IPS DF 19.7 (cell line): ENCODE measurements at places on chromosomes 3 and 15.

DNA sequence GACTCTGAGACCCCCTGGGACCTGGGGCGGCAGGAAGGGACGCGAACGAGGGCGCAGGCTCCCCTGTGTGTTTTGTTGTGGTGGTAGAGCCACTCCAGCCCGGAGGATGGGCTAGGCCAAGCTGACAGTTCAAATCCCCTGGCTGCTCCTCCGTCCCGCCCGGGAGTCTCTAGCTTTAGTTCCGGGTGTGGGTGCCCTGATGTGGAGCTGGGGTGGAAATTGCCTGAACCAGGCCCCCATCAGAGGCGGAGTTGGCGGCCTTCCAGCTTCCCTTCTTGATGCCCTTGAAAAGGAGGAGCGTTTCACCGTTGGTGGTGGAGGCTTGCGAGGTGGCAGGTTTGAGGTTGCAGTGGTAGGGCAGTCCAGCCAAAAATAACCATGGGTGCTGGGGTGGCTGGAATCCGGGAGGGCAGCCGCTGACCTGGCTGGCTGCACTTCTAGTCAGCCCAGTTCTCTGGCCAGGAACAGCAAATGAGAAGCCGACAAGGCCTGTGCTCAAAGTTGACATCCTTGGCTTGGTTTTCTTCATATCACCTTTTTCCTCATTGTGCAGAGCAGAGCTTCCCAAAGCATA is 817 bp downstream of the CLK3 start:
- no peak for DNase-seq

DNA sequence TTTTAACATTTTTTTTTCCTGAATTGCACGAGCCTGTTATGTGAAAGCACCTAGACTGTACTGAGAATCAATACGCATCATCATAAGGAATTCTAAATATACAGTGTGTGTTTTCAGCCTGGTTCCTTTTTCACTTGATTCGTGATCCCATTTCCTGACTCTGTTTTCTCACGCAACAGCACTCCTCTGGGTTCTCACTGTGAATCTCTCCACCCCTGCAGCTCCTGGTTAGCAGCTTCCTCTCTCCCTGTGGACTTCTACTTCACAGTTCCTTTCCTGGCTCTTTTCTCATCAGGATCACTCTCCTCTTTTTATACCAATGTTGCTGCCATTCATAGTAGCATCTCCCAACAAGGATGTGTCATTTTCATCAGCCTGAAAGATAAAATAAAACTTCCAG is 297.2 kb downstream of the CADM2 start:
- DNase-seq = no peak

GRCh38 chr15:90934256-90934948 is 683 bp upstream of the UNC45A start:
- no peak for DNase-seq

GRCh38 chr3:17076940-17077605 is 192.3 kb downstream of the PLCL2 start:
- no peak for DNase-seq

GRCh38 chr3:136512381-136512780 is 239.8 kb downstream of the STAG1 start:
- DNase-seq = no peak

DNA sequence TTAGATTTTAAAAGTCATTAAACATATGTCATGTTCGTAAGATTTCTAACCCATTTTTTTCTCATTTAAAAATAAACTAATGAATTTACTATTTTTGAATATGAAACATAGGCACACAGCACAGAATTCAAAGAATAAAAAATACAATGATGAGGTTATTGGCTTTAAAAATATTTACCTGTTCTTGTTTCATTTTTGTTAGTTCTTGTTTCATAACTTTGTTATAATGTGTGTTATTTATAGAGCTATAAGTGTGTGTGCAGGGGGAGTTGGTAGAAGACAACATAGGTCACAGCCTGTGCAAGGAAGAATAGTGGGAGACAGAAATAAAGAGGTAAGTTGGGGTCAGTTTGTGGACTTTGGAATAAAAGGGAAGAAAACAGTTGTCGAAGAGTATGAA is 30.8 kb upstream of the NRROS start:
- DNase-seq = no peak

- DNase-seq = no peak
Observed at GRCh38 chr3:153043729-153044328, 118.2 kb upstream of the RAP2B start.

DNA sequence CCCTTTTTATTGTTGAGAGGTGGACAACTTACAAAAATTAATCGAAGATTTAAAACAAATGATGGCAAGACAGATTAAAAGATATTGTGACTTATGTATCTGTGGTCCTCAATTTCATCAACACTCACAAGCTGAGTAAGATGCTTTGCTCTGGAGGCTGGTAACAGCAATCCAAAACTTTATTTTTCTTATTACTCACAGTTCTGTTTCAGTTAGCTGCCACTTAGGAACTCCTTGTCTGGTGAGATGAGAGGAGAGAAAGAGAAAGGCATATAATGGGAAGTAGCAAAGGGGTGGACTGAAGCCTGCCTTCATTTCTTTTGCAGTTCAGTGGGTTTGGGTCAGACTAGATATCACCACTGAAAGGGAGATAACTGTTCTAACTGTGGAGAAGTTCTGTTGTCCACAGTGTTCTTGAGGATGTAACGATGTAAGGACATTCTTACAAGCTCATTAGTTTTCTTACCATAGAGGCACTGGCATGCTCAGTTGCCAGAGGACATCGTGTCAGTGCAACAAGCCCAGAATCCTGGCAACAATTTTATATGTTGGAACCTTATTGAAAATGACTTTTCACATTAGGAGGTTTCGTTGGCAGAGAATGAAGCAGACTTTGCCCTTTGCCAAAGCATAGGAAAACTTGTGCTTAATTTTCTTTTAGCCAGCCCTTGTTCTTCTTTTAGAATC is 93.6 kb downstream of the PLCL2 start:
- no peak for DNase-seq

GRCh38 chr3:81363816-81364215 is 397.6 kb downstream of the GBE1 start:
- no peak for DNase-seq

GRCh38 chr15:56736308-56736707 is 3.0 kb upstream of the ZNF280D start:
- DNase-seq = no peak

DNA sequence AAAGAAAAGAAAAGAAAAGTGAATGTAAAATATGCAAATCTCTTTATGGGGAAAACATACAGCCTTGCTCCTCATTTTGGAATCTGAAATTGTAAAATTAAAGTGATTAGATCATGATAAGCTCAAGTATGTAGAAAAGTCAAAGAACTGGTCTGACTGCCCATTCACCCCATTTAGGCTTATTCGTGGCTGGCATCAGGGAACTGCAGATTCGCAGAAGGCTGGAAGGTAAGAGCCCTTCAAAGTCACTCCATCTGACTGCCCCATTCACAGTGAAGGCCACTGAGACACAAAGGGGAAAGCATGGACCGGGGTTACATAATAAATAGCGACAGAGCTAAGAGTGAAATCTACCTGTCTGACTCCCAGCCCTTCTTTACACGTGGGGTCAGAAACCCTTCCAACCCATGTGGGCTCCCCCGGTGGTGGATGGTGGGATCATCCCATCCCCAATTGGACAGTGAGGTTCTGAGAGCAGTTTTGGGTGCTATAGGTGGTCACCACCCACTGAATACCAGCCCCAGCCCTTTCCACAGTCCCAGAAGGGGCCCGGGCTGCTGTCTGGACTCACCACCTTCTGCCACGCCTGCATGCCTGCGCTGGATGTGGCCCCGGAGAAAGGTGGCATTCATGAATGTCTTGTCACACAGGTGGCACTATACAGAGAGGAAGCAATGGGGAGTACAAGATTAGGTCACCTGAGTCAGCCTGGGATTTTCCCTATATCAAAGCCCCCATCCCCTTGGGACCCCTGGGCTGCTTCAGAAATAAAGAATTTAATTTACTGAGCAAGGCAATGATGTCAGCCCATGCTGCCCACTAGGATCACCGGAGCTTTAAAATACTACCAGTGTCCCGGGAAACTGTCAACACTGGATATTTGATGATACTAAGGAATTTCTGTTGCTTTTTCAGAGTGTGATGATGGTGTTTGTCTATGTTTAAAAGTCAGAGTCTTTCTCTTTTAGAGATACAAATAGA is 17.9 kb downstream of the DZIP1L start:
- DNase-seq = no peak

DNA sequence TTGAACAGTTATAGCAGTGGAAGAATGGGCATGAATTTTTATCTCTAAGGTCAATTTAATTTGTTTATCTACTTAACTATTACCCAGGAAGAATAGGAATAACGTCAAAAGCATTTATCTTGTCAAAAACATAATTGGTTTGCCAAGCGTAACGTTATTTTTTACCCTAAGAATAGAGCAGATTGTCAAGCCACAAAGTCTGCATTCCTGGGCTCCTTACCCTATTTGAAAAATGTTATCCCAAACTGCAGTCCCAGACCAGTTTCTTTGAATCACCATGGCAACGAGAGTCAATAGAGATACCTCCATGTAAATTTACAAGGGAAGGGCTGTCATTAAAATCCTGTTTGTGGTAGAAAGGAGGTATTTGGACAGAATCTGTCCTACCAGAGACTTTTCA is 61.1 kb downstream of the CPNE4 start:
- DNase-seq = no peak

DNA sequence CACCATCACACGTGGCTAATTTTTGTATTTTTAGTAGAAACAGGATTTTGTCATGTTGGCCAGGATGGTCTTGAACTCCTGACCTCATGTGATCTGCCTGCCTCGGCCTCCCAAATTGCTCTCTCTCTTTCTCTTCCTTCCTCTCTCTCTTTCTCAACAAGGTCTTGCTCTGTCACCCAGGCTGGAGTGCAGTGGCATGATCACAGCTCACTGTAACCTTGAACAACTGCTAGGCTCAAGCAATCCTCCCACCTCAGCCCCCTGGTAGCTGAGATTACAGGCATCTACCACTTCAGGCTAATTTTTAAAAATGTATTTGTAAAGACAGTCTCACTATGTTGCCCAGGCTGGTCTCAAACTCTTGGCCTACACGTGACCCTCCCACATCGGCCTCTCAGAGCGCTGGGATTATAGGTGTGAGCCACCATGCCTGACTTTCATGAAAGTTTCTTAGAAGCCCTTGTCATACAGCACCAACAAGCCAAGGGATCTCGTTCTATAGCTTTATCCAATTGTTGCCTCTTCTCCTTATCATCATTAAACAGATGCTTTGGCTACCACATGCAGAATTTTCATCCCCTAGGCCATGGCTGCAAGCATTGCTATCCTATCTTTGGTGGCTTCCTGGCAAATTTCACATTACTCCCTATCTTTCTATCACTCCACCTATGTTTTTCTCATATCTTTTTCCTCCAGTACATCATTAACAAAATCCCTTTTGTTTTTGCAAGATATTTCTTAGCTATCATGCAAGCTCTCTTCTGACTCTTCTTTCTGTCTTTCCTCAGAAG is 5.7 kb downstream of the CCDC32 start:
- DNase-seq = no peak

- DNase-seq = no peak
Observed at GRCh38 chr15:98326804-98327203, 321.5 kb upstream of the IGF1R start.

DNA sequence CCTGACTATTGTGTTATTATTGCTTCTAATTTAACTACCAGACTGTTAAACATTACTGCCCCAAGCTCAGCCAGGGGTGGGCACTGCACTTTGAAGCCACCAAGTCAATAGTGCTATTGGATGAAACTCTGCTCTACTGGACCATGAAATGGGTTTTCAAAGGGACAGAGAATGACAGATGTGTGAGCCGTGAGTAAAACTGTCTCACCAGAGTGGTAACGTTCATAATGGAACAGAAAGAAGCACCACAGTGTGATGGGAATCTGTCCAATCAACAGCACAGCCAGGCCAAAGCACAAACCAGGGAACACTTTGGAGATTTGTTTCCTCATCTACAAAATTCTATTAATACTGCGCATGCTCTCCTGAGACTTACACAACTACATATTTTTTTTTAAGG is 171.8 kb upstream of the LPP start:
- DNase-seq = no peak

DNA sequence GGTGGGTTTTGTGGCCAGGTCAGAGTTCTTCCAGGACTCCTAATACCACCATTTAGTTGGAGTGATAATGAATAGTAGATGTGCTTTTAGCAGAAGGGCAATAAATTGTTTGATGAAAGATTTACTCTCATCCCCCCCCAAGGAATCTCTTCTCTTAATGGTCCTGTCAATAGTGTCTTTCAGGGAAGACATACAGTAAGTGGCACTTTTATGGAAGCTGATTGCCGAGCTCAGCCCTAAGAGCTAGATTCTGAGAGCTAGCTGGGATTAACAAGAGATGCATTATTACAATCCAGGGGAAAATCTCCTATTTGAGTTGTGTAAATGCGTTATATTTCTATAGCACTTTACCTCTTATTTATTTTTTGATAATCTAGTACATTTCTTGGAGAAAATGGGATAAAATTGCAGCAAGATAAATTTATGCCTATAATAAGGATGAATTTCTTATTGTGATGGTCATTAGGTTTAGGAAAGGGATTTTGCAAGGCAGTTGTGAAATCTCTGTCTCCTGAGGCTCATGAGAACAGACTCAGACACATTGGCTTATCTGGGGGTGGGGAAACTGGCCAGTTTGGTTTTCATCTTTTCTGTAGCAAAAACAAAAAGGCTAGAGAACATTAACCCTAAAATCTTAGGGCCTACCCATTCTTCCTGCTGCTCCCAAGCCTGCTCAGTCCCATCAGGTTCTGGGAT is 41.6 kb upstream of the CLSTN2 start:
- no peak for DNase-seq

GRCh38 chr15:67062369-67062985 is 2.9 kb upstream of the SMAD3 start:
- DNase-seq = no peak
